ENCODE measurements at places on chromosomes 2 and 18.

GRCh38 chr18:10508591-10508990, 17.2 kb upstream of the NAPG start:
- DNase-seq = no peak

DNA sequence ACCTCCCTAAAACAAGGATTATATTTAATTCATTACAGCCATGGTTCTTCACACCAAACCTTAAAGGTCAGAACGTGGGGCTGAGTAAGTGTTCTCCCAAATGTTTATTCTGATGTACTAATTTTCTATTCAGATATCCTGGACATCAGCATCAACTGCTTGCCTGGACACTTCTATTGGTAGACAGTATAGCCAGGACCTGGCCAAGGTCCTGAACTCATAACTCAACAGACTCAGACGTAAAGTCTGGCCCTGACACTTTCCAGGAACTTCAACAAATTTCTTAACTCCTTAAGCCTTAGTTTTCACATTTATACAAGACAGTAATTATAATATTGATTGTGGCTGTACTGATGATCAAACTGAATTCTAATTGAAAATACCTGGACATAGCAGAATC, 89.1 kb downstream of the AKAIN1 start:
- DNase-seq = no peak

GRCh38 chr2:105294844-105295481, 34.6 kb downstream of the TGFBRAP1 start:
- no peak for DNase-seq

DNA sequence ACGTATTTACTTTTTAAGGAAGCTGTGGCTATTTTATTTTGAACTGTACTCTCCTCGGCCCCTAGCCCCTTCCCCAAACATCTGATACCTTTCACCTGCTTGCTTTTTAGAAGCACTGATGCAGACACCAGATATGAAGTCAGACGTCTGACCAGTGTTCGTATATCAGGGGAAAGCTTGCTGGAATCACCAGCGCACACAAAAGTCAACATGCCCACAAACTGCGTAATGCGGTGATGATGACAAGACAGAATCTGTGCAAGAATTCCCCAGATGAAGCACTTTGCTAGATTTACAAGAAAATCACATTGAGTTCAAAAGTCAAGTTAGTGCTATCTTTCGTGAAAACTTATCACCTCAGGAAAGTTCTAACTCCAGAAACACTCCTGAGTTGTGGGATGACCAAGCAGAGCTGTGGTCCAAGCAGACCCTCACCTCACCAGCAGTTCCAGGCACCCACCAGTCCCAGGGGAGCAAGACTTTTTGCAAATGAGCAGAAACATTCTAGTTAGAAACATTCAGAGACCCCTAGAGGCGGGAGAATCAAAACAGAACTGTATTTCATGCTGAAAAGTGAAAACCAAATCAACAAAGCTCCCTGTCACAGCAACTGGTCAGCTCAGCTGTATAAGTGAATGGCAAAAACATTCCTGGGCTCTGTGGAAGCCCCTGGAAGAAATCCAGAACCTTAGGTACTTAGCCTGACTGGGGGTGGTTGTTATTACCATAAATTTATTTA, 55.7 kb downstream of the INO80C start:
- no peak for DNase-seq

DNA sequence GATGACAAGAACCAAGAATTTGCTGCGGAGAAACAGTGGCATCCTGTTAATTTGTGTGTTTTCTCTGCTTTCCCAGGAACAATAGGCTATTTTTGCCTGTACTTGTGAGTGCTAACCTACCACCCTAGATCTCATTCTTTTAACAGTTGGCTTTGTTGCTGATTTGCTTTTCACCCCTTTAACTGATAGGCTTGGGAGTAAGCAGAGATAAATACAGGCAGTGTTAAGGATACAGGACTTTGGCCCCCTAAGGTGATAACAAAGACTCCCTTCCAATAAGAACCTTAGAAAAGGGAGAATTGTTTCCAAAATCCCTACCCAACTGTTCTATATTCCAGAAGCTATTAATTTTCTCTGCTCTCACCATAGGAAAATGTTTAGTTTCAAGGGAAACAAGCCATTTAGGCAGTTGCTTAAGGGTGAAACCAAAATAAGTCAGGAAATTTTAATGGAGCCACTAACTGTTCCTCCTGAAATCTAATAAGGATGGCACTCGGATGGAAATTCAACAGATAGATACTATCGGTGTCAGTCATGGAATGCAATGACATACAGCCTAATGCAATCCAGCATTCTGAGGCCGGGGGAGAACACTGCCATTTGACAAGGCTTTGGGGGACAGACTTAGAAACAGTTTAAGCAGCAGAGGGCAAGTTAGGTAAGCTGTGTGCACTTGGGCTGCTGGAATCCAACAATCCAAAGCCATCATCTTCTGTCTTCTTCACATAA, 238.8 kb downstream of the RNF152 start:
- DNase-seq = no peak

DNA sequence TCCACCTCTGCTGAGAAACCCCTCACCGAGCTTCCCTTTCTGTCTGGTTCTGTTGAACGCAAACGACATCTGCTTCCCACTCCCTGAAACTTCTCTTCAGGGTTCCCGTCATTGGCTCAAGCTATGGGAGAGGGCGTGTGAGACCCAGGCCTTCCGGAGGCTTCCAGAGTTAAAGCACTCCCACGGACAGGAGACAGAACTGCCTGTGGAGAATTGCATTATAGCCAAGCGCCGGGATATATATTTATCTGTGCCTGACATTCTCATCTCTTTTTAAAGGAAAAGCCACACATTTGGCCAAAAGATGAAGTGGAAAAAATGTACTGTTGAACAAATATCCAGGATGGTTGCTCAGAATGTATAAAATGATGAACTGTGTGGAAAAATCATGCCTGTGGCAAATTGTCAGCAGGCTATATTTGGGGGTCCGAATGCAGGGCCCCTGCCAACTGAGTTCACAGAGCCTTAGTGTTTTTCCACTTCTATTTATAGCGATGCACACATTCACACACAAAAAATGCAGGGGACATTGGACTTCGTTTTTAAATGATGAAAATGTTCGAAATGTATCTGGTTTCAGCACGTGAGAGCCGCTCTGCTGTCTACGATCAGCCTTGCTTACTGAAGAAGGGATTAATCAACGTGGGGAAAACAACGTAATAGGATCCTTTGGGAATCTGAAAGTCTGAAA, 59.5 kb downstream of the E2F6 start:
- no peak for DNase-seq

- DNase-seq = no peak
These were observed 49.5 kb downstream of the TGIF1 start for GRCh38 chr18:3499501-3499900.

GRCh38 chr18:11504962-11505361, 104.4 kb upstream of the SLC35G4 start:
- no peak for DNase-seq

DNA sequence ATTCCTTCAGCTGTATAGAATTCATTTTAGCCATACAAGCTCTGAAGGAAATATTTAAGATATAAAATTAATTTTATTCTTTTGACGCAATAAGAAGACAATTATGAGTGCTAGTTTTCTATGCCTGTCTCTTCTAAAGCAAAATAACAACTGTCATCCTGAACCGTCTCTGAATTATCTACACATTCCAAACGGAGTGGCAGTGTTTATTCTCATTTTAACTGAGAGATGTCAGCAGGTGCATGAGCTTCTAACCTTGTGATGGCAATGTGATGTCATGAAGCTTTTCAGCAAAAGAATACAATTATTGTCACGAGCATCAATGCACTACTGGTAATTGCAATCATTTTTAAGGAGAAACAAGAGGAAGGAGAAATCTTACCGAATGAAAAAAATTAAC, 274.8 kb downstream of the SPAG16 start:
- no peak for DNase-seq

- DNase-seq = no peak
These were observed 37.3 kb downstream of the FER1L5 start for GRCh38 chr2:96679848-96680247.

DNA sequence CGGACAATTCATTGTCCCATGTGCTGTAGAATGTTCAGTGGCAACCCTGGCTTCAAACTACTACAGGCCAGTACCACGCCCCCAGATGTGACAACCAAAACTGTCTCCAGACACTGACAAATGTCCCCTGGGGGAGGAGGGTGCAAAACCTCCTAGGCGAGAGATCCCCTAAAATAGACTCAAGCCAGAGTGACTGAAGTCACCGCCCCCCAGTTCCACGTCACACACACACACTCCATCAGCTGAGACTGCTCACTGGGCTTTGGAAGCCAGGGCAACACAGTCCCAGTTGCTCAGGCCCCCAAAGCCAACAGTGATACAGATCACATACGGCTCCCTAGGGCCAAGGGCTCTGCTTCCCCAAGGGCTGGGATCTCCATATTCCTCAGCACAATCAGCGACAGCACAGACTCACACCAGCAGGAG, 19.1 kb downstream of the HDAC4 start:
- no peak for DNase-seq

DNA sequence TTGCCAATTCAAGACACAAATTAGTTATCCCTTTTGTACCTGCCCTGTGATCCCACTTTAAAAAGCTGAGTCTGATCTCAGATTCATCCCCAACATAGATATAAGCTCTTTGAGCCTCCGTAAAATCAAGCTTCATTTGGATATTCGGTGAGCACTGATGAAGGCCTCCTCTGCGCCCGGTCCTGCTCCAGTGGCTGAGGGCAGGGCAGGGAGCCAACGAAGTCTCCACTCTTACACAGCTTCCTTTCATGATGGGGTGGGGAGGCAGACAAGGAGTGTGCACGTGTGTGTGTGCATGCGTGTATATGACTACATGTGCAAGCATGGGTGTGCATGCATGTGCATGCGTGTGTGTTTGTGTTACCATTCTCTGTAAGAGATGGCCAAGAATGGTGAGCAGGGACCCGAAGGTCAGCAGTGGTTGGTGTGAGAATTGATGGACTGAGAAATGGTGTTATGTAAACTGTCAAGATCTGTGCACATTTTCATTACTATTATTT, 43.6 kb downstream of the IL1RL2 start:
- no peak for DNase-seq

DNA sequence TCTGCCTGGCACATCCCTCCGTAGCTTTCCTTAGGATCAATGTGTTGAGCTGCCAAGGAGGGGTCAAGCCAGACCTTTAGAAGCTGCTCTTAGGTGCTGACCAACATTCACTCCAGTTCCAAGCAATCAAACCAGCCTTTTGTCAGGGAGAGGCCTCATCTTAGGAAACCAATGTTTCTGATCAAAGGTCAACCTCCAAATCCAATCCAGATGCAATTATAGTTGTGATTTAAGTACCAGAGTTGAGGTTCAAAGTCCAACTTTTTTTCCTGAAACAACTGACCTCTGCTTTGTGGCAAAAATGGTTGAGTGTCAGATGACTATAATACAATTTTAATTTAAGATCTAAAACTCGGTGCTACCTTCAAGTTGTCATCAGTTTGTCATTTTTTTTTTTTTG, 303.4 kb downstream of the ALK start:
- no peak for DNase-seq

- DNase-seq = no peak
These were observed 11.5 kb upstream of the GMCL1 start for GRCh38 chr2:69817729-69818501.

GRCh38 chr18:13246591-13246990, 28.0 kb downstream of the LDLRAD4 start:
- DNase-seq = no peak

DNA sequence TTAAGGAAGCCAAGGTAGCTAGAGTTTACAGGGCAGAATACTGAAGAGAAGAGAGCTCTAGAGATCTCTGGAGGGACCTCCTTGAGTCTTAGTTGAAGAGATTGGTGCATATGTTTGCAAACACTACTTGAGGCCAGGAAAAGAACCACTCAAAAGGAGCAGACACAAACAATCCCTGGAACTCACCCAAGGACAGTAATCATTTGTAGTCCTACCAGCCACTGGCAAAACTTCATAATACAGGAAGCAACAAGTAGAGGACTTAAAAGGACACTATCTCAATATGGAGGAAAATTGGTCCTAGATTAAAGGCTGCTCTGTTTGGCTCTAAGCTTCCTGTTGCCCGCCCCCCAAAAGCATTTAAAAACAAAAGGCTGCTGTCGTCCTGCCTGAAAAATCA, 46.9 kb upstream of the UBXN4 start:
- no peak for DNase-seq

GRCh38 chr18:3083766-3084165, 70.8 kb upstream of the LPIN2 start:
- no peak for DNase-seq

DNA sequence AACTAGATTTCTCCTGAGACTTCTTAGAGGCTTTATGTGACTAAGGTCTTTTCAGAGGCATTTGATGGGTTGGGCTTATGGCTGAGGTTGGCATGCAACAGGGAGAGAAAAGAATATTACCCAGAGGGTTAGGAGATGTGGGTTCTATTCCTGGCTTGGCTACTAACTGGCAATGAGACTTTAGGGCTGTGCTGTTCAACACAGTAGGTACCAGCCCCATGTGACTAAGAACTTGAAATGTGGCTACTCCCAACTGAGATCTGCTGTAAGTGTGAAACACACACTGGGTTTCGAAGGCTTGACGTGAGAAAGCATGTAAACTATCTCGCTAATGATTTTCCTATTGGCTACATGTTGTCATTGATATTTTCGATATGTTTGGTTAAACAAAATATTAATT, 324.9 kb upstream of the SLC14A2 start:
- DNase-seq = no peak

- DNase-seq = no peak
These were observed 124.0 kb upstream of the GATA6 start for GRCh38 chr18:22045221-22045918.

GRCh38 chr2:79619976-79620375, 107.1 kb downstream of the CTNNA2 start:
- no peak for DNase-seq

DNA sequence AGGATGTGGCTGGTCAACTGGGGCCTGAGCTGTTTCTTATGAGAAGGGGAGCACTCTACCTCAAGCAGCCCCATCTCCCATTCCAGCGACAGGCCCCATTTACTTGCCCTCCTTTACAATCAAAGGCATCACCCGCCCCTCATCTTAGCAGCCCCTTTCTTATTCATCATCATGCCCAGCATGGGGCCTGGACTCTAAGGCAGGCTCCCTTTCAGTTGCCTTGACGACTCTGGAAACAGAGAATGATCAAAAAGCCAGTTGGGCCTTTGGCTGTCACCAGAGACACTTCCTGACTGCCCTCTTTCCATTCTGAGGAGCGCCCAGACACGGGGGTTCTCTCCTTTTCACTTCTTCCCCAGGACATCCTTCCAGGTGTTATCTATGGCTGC, 11.2 kb downstream of the CELF4 start:
- no peak for DNase-seq

DNA sequence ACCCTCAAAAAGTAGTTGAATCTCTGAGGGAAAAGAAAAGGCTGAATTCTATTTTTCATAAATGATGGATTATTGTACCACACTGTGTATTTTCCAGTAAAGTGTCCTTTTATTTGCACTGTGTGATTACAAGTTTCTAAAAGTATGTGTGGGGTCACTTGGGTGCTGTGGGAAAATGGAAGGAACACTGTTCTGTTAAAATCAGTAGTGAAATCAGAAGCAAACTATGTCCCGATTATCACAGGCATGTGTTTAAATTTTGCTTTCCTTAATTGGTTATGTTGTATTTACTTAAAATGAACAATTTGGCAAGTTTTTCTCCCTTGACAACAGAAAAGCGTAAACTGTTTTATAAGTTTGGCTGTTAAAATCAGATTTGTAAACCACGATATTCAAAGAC, 353.1 kb downstream of the ARHGAP15 start:
- DNase-seq = no peak

- no peak for DNase-seq
These were observed 555 bp downstream of the ALPI start for GRCh38 chr2:232456296-232457120.

All from RWPE2 (cell line).